ENCODE measurements at places on chromosomes 16 and 17. TPM values are rescaled to one million over a fixed set of nuclear protein-coding genes. Genes with fewer than 3 reads are reported as not detected.

Gene CMTM4
- 17.8 TPM for total RNA-seq

Gene PIGW
- total RNA-seq: 9.6 TPM

Gene ALDH3A1
- not detected for total RNA-seq

Gene CDRT15L2
- not detected for total RNA-seq

Gene LRRC75A
- total RNA-seq: 0.72 TPM

Gene MRC2
- 226 TPM for total RNA-seq

Gene CHST5
- under 0.01 TPM for total RNA-seq

Gene LRRC37A
- total RNA-seq: 4.2 TPM

Gene RHOT2
- total RNA-seq: 56.5 TPM

Measured in placental pericyte (primary cell).